ENCODE measurements at places on chromosomes 3 and 15. TPM values are rescaled to one million over a fixed set of nuclear protein-coding genes. Genes with fewer than 3 reads are reported as not detected.

SOX2 gene
- total RNA-seq: not detected

DNA sequence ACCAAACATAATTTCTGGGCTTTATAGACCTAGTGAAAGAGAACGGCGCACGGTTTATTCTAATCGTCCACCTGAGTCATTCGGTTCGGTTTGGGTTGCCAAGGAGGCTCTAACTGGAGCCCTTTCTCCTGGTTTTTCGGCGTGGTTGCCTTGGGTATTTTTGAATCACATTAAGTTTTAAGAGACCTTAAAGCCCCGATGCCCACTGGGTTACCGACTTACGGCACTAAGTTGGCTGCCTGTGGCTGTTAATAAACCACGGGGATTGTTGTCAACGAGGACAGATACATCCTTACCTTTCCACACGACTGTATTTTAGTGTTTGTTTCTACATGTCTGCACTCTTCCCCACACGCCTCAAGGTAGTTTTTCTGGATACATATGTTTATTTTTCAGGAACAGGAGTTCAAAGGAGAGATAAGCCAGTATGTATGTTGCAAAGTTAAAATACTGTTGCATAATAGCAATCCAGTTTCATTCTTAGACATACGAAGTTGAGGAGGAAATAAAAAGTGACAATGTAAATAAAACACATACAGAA, 1.2 kb upstream of the ANP32A start:
- peak overlapping the region; percentile 40 for H3K4me3 ChIP-seq
- no peaks in the 10 kb centered on the region for H3K36me3 ChIP-seq
- no peaks in the 10 kb centered on the region for H3K4me1 ChIP-seq
- DNase-seq: peak; percentile 34
- no peak overlapping the region for H3K27ac ChIP-seq

DNA sequence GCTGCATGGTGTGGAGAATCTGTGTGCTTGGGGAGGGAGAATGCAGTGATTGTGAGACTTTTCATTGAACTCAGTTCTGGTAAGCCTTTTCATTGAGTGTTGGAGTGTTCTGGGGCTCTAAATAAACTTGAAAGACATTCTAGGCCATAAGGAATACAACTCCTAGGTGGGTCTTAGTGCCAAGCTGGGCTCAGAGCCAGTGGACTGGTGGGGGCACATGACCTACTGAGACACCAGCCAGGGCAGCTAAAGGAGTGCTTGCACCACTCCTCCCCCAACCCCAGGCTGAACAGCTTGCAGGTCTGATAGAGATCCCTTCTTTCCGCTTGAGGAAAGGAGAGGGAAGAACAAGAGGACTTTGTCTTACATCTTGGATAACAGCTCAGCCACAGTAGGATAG, 21.7 kb upstream of the KPNA4 start:
- H3K4me1 ChIP-seq: no peaks in the 10 kb centered on the region
- H3K4me3 ChIP-seq: no peak overlapping the region
- no peak overlapping the region for H3K27ac ChIP-seq
- H3K36me3 ChIP-seq: no peaks in the 10 kb centered on the region

C3orf70 gene
- total RNA-seq: 0.33 TPM

CYP8B1 gene
- total RNA-seq: not detected

GRCh38 chr3:162612991-162613390, 1116.4 kb downstream of the OTOL1 start:
- no peaks in the 10 kb centered on the region for H3K36me3 ChIP-seq
- DNase-seq: no peak
- H3K4me1 ChIP-seq: no peaks in the 10 kb centered on the region
- no peak overlapping the region for H3K4me3 ChIP-seq

DNA sequence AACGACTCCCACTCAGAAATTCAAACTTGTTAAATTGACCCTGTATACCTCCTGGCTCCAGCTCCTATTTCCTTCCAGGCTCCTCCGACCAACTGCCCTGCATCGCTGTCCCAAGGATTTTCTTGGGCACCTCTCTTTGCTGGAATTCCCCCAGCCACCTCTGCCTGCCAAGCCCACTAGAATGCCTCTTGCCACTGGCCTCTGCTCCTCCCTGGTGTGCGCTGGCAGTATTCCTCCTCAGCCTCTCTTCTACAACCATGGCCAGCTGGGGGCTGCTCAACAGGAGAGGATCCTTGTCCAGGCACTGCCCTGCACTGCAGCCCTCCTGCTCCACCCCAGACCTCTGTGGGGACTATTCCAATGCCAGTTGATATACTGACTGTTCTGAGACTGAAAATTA, 7.4 kb downstream of the WNT7A start:
- no peaks in the 10 kb centered on the region for H3K36me3 ChIP-seq
- no peaks in the 10 kb centered on the region for H3K4me1 ChIP-seq
- no peak overlapping the region for H3K4me3 ChIP-seq
- H3K27me3 ChIP-seq: peaks cover 4% of the 10 kb centered on the region
- DNase-seq: no peak

DNA sequence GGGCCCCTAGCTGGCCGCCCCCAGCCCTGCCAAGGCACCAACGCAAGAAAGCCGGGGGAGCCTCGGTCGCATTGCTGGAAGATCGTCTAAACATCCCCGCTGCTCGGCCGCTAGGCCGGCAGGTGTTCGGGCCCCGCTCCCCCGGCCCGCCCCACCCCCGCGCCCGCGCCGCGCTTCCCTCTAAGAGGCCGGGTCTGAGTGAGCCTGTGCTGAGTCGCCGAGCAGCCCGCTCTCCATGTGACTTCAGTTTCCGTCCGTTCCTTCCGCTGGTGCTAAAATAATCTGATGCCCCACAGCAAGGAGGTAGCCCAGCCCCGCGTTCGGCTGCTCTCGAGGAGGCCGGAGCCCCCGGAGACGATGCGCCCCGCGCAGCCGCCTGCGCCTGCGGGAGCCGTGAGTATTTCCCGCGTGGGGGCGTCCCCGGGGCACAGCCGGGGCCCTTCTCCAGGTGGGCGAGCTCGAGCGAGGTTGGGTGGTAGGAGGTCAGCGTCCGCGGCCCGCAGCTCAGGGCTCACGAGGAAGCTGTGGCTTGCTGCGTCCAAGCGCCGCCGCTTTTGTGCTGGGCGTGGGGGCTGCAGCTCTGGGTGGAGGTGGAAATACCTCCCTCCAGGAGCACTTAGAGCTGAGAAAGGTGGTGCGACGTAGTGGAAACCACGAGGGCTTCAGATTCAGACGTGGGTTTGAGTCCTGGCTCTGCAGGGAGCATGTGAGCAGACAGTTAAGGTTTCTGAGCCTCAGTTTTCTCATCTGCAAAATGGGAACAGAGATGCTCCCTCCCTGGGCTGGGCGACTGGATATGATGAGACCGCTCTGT, at the start of gene NRROS:
NRROS (plus strand) TSS at position 212 of the 814 bp plus-strand sequence. CDS start 14,846 bp downstream, outside the sequence.
- peak; percentile 44 for DNase-seq

DNA sequence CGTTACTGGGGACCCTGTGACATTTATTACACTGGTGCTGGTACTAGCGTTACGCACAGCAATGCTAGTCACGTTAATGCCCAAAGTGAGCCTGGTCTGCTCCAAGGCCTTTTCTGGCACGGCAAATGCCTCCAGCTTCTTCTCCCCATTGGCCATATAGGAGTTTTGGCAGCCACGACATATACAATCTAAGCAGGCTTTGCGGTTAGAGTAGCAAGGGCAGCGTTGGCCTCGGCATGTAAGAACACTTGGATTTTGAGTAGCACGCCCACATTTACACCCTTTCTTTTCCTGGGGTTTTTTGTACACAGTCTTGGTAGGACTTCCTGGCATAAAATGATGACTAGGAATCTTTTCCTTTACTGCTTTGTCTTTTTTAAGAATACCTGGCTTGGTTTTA, 44.9 kb downstream of the MSL2 start:
- H3K4me3 ChIP-seq: no peak overlapping the region
- peaks cover 2% of the 10 kb centered on the region for H3K4me1 ChIP-seq
- no peak for DNase-seq
- H3K27me3 ChIP-seq: no peaks in the 10 kb centered on the region
- no peaks in the 10 kb centered on the region for H3K36me3 ChIP-seq

GRCh38 chr3:12327021-12327420, 38.2 kb downstream of the PPARG start:
- no peaks in the 10 kb centered on the region for H3K27me3 ChIP-seq
- H3K27ac ChIP-seq: no peak overlapping the region
- H3K4me3 ChIP-seq: no peak overlapping the region

DNA sequence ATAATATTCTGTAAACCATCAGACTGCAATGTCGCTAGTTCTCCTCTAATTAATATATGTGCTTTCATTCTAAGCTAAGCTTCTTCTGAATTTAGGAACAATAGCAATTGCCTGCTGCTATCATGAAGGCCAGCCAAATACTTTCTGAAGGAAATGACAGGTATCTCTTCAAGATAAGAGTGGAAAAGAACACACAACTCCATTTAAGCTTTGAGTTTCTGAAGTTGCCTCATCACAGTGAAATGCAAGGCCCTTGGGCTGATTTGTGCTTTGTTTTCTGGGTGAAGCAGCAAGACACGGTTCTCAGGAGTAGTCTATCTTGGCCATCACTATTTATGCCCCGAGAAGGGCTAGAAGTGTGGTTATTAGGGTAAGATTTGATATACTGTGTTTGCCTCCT, 6.2 kb downstream of the SLC7A14 start:
- no peaks in the 10 kb centered on the region for H3K27me3 ChIP-seq
- no peak overlapping the region for H3K4me3 ChIP-seq
- no peaks in the 10 kb centered on the region for H3K36me3 ChIP-seq
- H3K27ac ChIP-seq: no peak overlapping the region

CLDN16 gene
- under 0.01 TPM for total RNA-seq

- no peaks in the 10 kb centered on the region for H3K36me3 ChIP-seq
- no peak overlapping the region for H3K27ac ChIP-seq
- H3K27me3 ChIP-seq: no peaks in the 10 kb centered on the region
These were observed 58.8 kb downstream of the SLCO3A1 start for GRCh38 chr15:91912336-91912735.

DNA sequence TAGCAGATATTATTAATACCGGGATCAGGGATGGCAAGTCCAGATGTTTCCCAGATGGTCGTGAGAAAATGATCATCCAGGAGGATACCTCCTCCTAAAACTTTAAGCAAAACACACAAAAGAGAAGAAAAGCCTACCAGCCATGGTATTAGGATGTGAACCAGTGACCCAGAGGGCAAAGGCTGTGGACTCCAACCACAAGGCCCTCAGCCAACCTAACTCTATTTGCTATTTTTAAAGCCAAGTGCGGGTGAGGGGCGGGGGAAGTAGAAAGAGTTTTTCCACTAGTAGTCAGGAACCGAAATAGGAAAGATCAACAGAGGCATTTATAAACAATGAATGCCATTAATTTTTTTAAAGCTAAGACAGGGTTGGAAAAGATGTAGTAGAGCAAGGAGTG, 77.4 kb downstream of the STAC start:
- H3K4me3 ChIP-seq: no peak overlapping the region
- H3K27ac ChIP-seq: no peak overlapping the region
- H3K4me1 ChIP-seq: no peaks in the 10 kb centered on the region
- H3K36me3 ChIP-seq: no peaks in the 10 kb centered on the region
- DNase-seq: no peak
- no peaks in the 10 kb centered on the region for H3K27me3 ChIP-seq

SKOR1 gene
- 0.17 TPM for total RNA-seq

KLHL40 gene
- not detected for total RNA-seq

ZIC1 gene
- total RNA-seq: 0.26 TPM

GRCh38 chr3:178558637-178559036, 22.4 kb downstream of the KCNMB2 start:
- no peak overlapping the region for H3K27ac ChIP-seq
- H3K27me3 ChIP-seq: no peaks in the 10 kb centered on the region
- H3K4me1 ChIP-seq: no peaks in the 10 kb centered on the region
- no peak for DNase-seq
- no peaks in the 10 kb centered on the region for H3K36me3 ChIP-seq
- H3K4me3 ChIP-seq: no peak overlapping the region

- no peaks in the 10 kb centered on the region for H3K36me3 ChIP-seq
- H3K4me3 ChIP-seq: no peak overlapping the region
- no peaks in the 10 kb centered on the region for H3K4me1 ChIP-seq
- no peak for DNase-seq
- no peak overlapping the region for H3K27ac ChIP-seq
These were observed 54.1 kb downstream of the EXOG start for GRCh38 chr3:38549957-38550840.

CFAP161 gene
- 0.17 TPM for total RNA-seq

DNA sequence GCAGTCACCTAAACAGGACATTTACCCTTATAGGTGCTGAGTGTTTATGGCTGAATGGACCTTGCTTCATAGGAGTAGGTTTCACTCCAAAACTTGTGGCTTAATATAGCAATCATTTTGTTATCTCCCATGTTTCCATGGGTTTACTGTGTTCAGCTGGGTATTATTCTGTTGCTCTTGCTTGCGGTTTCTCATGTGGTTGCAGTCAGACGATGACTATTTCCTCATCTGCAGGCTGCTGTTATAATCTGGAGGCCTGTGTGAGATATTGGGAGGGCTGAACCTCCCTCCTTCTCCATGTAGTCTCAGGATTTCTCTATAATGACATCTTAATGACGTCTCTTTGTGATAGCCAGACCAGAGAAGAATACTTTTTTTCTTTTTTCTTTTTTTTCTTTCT, 98.1 kb downstream of the ZPLD1 start:
- H3K27me3 ChIP-seq: no peaks in the 10 kb centered on the region
- H3K4me1 ChIP-seq: no peaks in the 10 kb centered on the region
- no peak overlapping the region for H3K27ac ChIP-seq
- no peak overlapping the region for H3K4me3 ChIP-seq
- no peaks in the 10 kb centered on the region for H3K36me3 ChIP-seq

- peaks cover 5% of the 10 kb centered on the region for H3K36me3 ChIP-seq
- H3K4me1 ChIP-seq: peaks cover 20% of the 10 kb centered on the region
- H3K4me3 ChIP-seq: peak within 1 kb of the TSS; percentile 84
- DNase-seq: no peak
These were observed at the start of gene BHLHE40 for GRCh38 chr3:4979428-4980228. Gene BHLHE40 (plus strand): TSS chr3:4979437. CDS start chr3:4979719, 282 bp downstream.

GRCh38 chr3:65024148-65024547, 336.3 kb upstream of the ADAMTS9 start:
- H3K27ac ChIP-seq: no peak overlapping the region
- H3K4me3 ChIP-seq: no peak overlapping the region
- no peaks in the 10 kb centered on the region for H3K36me3 ChIP-seq

- no peaks in the 10 kb centered on the region for H3K27me3 ChIP-seq
- DNase-seq: no peak
- no peaks in the 10 kb centered on the region for H3K4me1 ChIP-seq
- H3K27ac ChIP-seq: no peak overlapping the region
These were observed 304.5 kb downstream of the AGBL1 start for GRCh38 chr15:86384186-86384585.
